Activated T-cell treated with anti-CD3 and anti-CD28 coated beads, Interleukin-2, amount 50 U/mL, for 48 hours (primary cell): ENCODE measurements at places on chromosomes 7 and 10.
A peak's percentile ranks its signal among the peaks of the same experiment; 100 is the strongest.

GRCh38 chr10:77109351-77109994 is 528.1 kb downstream of the KCNMA1 start:
- no peak for DNase-seq

DNA sequence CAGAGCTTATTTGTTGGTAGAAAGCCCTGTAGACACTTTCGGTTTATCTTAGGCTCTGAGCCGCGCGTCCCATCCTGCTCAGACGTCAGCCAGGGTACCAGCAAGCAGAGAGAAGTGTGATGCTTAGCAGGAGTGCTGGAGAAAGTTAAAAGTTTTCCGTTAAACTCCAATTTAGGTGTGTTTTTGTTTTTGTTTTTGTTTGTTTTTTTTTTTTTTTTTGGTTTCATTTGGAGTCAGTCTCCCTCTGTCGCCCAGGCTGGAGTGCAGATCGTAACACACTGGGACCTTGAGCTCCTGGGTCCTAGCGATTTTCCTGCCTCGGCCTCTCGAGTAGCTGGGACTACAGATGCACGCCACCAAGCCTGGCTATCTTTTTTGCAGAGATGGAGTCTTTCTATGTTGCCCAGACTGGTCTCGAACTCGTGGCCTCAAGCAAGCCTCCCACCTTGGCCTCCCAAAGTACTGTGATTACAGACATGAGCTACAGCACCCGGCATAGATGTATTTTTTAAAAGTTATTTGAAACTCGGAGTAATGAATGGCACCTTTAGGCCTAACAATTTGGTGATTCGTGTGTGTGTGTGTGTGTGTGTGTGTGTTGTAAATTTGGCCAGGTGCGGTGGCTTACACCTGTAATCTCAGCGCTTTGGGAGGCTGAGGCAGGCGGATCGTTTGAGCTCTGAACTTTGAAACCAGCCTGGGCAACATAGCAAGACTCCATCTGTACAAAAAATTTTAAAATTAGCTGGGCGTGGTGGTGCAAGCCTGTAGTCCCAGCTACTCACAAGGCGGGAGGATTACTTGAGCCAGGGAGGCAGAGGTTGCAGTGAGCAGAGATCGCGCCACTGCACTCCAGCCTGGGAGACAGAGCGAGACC is 1.3 kb upstream of the HIP1 start:
- peak; percentile 25 for DNase-seq

DNA sequence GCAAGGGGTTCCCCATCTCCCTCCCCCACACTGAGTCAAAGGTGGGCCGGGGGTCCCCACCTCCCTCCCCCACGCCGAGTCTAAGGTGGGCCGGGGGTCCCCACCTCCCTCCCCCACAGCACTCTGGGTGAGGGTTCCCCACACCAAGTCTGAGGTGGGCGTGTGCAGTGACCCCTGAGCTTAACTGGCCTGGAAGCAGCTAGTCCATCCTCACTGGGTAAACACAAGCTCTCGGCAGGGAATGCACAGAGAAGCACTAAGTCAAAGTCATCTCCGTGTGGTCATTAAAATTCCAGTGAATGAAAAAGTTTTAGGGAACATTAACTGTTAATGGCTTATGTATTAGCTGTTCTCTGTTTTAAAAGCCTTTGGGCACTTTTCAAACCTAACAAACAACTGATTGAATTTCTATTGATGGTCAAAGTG is 43.7 kb upstream of the PRKAR1B start:
- no peak for DNase-seq

DNA sequence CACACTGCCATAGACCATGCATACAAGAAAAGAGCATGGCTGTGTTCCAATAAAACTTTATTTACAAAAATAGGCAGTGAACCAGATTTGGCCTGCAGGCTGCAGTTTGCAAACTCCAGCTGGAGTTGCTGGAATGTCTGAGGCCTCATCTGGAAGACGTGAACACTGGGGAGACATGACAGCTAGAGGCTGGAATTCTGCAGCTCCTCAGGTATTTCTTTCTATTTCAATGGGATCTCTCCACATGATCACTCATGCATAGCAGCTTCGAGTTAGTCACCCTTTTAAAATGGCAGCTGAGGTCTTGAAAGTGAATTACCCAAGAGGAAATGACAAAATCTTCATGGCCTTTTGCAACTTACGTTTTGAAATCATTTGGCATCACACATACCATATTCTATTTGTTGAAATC is 52.6 kb upstream of the BET1 start:
- DNase-seq: no peak

- no peak for DNase-seq
Measured at GRCh38 chr7:34851431-34851830, 185.9 kb downstream of the DPY19L1 start.

GRCh38 chr10:22911889-22912762 is 15.7 kb upstream of the ARMC3 start:
- no peak for DNase-seq

DNA sequence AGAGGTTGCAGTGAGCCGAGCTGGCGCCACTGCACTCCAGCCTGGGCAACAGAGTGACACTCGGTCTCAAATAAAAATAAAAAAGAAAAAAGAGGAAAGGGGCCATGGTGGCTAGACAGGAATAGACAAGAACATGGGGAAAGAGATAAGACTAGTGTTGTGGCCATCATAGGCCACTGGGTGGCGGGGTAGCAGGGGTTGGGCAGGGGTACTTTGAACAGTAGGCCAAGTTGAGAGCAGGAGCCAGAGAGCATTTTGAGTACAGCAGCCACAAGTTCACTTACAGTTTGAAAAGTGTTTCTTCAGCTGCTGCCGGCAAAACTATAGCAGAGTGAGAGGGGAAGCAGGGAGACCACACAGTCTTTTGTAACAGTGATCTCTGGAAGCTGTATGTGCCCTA is 656.0 kb downstream of the CNTNAP2 start:
- DNase-seq: no peak

DNA sequence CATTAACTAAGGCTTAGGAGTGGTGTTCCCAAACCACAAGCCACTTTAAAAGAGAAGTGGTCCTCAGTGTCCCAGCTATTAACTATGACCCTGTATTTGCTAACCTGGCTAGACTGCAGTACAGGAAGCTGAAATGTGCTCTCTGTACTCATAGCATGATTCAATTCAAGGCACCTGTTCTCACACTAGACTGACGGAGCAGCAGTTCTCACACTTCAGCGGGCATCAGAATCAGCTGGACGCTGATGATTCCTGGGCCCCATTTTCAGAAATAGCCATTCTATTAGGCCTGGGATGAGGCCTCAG is 24.5 kb upstream of the MSRB2 start:
- no peak for DNase-seq

GRCh38 chr7:25579778-25580075 is 351.4 kb upstream of the NPVF start:
- no peak for DNase-seq

- DNase-seq: peak; percentile 58
Measured at GRCh38 chr7:101816595-101817470, 593 bp upstream of the CUX1 start.

GRCh38 chr10:86799188-86799845 is 42.9 kb downstream of the BMPR1A start:
- no peak for DNase-seq

DNA sequence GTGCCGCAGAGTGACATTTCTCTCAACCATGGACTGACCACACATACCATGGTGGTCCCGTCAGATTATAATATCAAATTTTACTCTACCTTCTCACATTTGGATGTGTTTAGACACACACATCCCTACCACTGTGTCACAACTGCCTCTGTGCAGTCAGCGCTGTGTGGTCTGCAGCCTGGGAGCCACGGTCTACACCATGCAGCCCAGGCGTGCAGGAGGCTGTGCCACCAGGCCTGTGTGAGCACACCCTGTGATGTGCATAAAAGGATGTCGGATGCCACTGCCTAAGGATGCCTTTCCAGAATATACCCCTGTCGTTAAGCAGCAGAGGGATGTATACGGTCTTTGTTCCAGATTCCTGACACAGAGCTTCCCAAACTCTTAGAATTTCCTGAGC is 150.4 kb downstream of the TCERG1L start:
- no peak for DNase-seq

- DNase-seq: no peak
Measured at GRCh38 chr7:159328096-159328495, 183.4 kb upstream of the VIPR2 start.

- no peak for DNase-seq
Measured at GRCh38 chr10:129279446-129280154, 187.4 kb upstream of the MGMT start.

GRCh38 chr7:110944966-110945644 is 145.8 kb upstream of the LRRN3 start:
- no peak for DNase-seq

GRCh38 chr10:71761105-71761511 is 12.2 kb downstream of the VSIR start:
- DNase-seq: no peak

DNA sequence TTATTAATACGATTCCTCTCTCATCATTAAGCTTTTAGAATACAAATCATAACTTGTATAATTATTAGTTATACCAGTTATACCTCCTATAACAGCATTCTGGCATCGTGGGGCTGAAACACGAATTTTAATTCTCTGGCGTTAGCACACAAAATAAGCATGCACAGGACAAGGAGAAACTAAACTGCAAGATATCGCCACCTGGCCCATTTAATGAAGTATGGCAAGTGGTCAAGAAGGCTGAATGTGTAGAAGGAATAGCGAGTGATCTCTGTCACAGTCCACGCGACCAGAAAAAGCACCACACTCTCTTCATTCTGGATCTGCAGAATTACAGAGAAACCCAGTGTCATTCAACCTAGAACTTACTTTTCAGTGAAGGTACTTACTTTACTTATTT is 18.1 kb downstream of the HACD1 start:
- no peak for DNase-seq

DNA sequence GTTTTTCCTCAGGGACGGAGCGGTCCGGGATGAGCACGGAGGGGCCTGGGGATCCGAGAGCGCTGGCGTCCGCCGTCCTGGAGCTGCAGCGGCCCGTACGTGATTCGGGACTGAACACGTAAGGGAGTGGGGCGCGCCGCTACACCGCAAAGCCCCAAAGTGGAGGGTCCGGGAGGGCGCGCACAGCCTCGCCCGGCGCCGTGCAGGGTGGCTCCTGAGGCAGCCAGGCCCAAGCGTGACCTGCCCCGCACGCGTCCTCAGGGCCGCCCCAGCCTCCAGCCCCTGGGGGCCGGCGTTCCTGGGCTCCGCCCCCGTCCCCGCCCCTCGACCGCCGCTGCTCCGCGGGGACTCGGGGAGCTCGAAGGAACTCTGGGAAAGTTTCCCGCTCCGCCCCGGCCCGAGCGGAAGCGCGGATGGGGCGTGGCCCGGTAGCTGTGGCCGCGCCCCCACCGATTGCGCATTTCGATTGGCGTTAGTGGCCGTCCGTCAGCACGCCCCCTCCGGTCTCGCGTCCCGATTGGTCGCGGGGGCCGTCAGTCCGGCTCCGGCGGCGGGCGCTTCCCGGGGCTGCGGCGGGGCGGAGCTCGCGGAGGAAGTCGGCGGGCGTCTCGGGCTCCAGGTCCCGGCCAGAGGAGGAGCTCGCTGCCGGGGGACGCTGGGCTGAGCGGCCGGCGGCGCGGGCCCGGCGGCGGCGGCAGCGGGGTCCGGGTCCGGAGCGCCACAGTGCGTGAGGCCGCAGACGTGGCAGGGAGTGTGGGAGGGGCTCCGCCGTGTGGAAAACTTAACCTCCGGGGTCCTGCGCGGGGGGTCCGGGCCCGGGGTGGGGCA is at the start of the genes ANKRD16 and FBH1:
TSS of gene ANKRD16 (minus strand) at position 270 of the 828 bp plus-strand sequence. CDS start 539 bp downstream, outside the sequence.
TSS of gene FBH1 (plus strand) at position 620 of the 828 bp plus-strand sequence. CDS start at position 723, 103 bp downstream.
- DNase-seq: peak; percentile 99

DNA sequence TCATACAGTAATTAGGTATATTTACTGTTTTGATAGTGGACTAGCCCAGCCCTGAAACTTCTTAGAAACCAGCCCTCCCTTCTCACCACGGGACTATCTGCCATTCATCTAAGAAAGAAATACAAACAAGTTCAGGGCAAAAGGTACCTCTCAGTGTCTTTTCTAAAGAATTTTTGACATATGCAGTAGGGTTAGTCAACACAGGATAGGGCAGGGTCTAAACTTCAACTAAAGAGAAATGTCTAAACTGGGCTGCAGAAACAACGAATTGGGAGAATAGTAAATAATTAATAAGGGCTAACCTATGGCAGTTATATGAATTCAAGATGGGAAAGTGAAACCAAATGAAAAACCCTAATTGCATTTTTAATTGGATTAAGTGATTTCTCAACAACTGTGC is 496.6 kb downstream of the INHBA start:
- no peak for DNase-seq

DNA sequence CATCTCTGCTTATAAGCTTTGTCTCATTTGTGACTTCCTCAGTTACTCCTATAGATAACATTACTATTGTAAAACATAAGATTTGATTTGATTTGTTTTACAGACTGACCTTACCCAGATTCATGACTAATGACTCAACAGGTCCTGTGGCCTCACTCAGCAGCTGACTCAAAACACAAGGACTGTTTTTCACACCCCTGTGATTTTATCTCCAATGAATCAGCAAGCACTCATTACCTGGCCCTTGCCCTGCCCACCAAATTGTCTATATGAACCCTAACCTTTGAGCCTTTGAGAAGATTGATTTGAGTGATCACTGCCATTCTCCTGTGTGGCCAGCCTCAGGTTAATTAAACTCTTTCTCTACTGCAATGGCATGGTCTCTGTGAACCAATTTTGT is 1064.6 kb upstream of the LRRTM3 start:
- DNase-seq: no peak

GRCh38 chr10:17474595-17475323 is 20.4 kb upstream of the ST8SIA6 start:
- DNase-seq: no peak

DNA sequence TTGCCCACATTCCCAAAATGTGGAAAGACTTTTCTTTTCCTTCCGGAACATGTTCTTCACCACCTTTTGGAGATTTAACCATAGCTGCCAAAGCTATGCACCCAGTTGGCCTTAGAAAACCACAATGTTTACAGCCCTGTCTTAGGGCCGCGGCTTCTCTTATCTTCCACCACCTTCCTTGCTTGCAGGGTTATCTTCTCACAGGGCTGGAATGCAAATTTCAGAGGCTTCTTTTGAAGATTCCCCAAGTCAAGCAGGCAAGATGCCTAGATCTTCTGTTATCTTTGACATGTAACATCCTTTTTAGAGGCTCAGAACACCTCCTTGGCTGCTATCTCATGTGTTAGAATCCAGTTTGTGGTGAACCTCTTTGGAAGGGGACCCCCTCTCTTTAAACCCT is 11.1 kb downstream of the KCTD7 start:
- DNase-seq: no peak

DNA sequence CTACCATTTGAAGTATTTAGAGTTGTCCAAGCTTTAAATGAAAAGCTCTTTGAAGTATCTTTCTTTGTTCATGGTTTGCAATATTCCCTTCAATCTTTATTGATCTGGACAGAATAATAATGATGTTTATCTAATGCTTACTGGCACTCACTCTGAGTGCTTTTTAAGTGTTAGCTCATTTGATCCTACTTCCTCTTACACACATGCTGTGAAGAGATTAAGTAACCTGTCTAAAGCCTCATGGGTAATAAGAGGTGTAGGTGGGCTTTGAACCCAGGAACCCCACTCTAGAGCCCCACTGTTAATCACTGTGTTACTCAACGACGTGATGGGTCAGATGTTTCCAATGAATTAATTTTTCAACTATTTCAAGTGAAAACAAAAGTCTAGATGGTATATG is 31.1 kb upstream of the ADD3 start:
- DNase-seq: no peak
